ENCODE measurements at places on chromosomes 5 and 9.

DNA sequence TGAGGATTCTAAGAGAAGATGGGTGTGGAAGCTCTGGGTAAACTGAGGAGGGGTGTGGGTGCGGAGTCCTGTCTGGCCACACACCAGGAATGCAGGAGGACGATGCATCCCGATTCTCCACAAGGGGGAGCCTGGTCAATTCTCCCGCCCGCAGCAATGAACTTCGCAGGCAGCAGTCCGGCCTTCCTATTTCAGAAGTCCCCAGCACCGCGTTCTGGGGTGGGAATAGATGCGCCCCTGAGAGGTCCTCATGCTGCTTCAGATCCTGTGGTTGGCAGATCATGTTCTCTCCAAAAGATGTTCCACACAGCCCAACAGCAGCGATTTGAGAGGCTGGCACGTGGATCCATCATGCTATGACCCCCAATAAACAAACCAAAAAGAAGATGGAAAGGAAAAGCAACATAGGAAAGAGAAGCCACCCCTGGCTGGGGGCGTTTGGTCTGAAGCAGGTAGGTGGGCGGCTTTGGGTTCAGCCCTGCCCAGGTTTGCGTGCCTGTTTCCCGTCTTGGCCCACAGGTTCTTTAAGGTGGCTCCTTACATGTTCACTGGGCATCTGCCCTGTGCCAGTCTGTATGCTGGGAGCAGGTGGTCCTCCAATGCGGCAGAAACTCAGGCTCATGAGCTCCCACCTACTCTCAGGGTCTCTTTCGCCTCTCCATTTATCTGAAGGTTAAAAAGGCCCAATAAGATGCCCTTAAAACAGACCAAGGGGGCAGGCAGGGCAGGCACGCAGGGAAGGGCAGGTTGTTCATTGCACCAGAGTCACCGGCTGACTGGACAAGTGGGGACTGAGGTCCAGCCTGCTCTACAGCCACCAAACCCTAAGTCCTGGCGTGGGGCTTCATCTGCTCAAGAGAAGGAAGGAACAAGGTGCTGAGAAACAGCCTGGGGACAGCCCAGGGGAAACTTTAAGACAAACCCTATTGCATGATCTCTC lies 171.6 kb downstream of the PAX5 start:
- DNase-seq, result peak; percentile 15

DNA sequence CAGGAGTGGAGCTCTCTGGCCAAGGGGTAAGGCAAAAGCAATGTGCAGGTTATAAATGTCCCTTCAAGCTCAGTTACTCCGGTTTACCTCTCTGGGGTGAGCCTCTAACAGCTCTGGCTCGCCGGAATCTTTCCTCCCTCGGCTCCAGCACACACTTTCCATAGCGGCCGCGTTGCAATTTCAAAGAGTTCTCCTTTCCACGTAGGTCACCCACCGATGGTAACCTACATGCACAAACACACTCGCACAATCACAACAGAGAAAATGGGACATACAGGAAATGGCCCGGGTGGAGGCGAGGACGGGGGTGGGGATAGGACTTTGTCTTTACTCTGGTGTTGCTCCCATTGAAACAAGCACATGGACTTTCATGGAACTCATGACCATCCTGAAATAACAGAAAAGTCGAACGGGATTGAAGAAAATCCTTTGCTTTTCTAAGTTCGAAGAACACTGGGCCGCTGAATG lies 1.2 kb downstream of the LHFPL2 start:
- no peak for DNase-seq

- no peak for DNase-seq
Measured at GRCh38 chr5:93601071-93601801, 18.2 kb downstream of the NR2F1 start.

- DNase-seq, result no peak
Measured at GRCh38 chr5:5025098-5025773, 114.9 kb upstream of the ADAMTS16 start.

DNA sequence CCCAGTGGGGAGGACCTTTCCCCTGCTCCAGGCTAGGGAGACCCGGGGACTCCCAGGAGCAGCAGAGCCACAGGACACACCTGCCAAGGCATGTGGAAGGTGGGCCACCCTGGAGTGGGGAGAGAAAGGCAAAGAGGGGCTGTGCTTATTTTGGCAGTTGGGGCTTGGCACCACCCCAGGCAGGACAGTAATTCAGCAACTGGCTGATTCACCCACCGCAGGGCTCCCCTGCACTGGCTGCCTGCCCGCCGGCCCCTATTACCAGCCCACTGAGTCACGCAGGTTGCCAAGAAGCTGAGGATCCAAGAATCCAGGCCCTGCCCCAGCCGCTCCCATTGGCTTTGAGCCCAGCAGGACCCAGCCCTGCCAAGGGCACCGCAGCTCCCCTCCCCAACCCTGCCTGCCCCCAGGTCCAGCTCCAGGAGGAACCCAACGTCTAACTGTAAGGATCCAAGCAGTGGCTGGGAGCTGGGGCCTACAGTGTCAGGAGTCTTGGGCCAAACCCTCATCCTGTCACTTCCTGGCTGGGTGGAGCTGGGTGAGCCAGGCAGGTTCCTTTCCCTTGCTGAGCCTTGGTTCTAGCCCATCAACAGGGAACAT lies 14.2 kb upstream of the RALGDS start:
- DNase-seq, result no peak

GRCh38 chr5:41787265-41787664 lies 83.0 kb downstream of the OXCT1 start:
- no peak for DNase-seq

GRCh38 chr5:158947846-158948245 lies 151.9 kb downstream of the EBF1 start:
- DNase-seq, result no peak

DNA sequence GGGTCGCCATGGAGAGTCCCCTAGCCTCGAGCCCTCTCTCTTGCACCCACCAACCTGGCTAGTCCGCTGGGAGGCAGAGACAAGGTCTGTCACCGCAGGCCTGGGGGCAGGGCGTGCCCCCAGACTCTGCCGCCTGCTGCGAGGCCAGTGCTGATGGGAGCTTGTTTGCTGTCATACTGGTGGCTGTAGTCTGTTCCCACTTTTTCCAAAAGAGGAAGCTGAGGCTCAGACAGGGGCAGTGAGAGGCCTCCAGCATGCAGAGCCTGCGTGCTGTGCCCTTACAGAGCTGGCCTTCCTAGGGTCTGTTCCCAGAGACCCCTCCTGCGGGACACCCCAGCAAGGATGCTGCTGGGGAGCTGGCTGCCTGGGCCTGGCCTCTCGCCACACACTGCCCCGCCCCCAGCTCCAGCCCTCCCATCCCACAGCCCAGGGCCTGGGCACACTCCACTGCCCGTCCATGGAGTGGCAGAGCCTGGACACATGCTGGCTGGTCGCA lies 21.0 kb upstream of the SUSD3 start:
- no peak for DNase-seq

GRCh38 chr9:84636436-84636835 lies 33.1 kb upstream of the NTRK2 start:
- no peak for DNase-seq

DNA sequence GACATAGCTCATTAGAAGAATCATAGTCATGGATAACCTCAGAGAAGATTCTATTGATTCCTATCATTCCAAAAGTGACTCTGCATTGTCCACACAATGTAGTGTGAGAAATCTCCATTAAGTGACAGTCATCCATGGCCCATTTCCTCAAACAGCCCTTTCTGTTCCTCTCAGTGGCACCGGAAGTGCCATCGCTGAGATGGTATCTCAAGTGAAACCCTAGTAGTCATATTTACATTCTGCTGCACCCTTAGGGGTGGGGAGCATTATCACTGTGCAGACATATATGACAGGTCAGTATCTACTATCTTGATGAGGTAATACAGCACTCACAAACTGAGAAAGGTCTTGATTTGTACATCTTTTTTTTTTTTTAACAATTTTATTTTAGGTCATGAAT lies 55.4 kb upstream of the MIER3 start:
- no peak for DNase-seq

GRCh38 chr5:133957080-133957479 lies 11.3 kb downstream of the C5orf15 start:
- DNase-seq, result no peak

DNA sequence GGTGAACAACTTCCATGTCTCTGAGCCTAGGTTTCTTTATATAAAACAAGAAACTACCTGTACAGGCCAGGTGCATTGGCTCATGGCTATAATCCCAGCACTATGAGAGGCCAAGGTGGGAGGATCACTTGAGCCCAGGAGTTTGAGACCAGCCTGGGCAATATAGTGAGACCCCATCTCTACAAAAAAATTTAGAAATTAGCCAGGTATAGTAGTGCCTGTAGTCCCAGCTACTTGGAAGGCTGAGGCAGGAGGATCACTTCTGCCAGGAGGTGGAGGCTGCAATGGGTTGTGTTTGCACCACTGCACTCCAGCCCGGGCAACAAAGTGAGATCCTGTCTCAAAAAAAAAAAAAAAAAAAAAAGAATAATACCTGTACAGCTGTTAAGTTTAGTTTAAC lies 11.1 kb downstream of the FAM13B start:
- no peak for DNase-seq

DNA sequence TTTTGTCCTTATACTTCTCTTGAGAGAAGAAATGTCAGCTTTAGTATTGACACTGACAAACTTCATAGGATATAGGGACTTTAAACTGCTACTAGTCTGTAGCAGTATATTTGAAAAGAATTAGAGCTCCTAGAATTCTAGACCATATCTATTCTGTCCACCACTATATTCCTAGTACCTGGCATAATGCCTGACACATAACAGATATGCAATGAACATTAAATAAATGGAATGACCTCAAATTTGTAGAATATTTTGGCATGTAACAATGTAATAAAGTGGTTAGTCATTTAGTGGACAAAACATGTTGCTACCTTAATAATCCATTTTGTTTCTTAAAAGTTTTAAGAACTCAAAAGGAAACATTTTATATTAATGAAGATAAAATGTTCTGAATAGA lies 57.5 kb downstream of the HOMER1 start:
- no peak for DNase-seq

- DNase-seq, result no peak
Measured at GRCh38 chr5:15203376-15203775, 296.6 kb upstream of the FBXL7 start.

- DNase-seq, result no peak
Measured at GRCh38 chr5:135007749-135008363, 26.2 kb downstream of the PITX1 start.

GRCh38 chr5:180324601-180324950 lies 28.6 kb downstream of the GFPT2 start:
- no peak for DNase-seq

DNA sequence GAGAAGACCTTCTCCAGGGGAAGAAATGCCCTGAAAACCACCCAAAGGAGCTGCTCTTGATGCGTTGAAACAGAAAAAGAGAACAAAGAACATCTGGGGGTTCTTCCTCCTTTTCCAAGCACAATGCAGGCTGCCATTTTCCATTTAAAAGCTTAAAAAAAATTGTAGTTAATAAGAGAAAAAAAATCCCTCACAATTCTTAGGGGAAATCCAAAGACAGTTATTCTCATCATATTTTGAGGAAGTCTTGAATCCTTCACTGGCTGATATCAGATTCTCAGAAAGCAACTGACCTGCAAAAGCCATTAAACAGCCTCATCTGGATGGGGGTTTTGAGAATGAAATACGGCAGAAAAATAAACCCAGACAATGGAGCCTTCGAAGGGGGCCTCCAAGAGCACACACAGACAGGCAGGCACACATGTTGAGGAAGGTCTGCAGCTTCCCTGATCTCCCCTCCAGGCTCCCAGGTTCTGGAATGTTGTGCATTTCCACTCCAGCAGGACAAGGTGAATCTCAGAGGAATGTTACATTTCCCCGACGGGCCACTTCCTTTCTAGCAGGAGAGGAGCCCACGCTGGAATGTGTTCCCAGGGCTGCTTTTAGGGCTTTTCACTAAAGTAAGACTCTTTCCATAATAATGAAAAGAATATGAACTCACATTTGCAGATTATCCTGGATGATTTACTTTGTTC lies 159.4 kb upstream of the S1PR3 start:
- DNase-seq, result peak; percentile 23

DNA sequence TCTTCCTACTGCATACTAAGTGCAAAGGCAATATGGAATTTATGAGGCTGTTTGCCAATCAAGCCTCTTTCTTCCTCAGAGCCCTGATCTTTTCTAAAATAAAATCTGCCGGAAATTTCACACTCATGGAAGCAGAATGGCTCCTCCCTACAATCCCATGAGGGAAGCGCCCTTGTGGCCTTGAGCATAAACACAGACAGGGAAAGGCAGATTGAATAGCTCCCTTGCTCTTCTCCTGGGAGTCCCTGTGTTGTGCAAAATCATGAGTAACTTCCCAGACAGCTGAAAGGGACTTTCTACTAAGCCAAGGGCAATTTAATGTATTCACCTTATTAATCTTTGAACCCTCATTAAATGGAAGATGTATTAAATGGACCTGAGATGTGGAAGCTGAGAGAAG lies 226.1 kb upstream of the PIK3R1 start:
- DNase-seq, result no peak

DNA sequence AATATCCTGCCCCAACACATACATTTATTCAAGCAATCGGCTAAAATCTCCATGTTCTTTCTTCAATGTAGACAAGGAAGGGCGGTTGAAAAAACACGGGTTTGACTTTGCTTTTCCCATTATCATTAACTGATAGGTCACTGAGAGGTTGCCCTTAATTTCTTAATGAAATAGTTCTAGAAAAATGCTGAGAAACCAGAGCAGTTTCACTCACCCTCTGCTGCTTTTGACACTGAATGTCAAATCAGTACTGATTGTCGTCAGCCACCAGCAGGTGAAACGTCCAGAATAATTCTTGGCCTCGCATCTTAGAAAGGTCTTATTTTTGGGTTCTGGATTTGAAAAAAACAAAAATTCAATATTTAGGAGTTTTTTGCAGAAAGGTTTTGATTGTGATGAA lies 8.1 kb downstream of the IL12B start:
- DNase-seq, result no peak

DNA sequence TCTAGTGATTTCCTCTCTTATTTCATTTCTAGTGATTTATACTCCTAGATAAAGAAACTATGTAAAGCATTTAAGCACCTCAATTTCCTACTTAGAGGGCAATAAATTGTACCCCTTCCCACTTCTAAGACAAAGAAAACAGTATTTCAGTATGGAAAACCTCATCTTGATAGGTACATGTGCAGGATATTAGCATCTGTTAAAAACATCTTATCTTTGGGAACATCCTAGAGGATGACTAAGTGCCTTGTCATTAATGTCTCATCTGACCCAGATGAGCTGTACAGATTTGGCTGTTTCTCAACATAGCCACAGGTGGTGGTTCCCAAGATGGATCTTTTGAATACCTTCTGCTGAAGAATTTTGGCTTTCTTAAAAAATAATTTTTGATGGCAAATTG lies 5.7 kb downstream of the MEGF10 start:
- no peak for DNase-seq

DNA sequence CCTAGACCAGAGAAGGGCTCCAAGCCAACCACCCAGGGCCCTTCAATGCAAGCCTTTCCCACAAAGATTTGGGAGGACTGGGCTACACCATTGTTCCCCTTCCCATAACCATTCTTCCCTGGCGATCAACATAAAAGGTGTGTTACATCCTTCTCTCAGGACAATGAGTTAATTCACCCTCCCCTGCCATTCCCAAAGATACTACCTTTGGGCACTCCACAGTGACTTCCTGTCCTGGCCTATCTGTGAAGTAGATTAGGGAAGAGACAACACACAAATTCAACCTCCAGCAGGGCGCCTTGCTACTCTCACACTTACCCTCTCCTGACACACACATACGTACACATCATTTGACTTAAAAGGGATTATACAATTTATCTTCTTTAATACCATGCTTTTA lies 23.2 kb upstream of the IL17B start:
- no peak for DNase-seq
